GM23338 (cell line): ENCODE measurements at places on chromosomes 13 and 19.
A peak's percentile ranks its signal among the peaks of the same experiment; 100 is the strongest.

DNA sequence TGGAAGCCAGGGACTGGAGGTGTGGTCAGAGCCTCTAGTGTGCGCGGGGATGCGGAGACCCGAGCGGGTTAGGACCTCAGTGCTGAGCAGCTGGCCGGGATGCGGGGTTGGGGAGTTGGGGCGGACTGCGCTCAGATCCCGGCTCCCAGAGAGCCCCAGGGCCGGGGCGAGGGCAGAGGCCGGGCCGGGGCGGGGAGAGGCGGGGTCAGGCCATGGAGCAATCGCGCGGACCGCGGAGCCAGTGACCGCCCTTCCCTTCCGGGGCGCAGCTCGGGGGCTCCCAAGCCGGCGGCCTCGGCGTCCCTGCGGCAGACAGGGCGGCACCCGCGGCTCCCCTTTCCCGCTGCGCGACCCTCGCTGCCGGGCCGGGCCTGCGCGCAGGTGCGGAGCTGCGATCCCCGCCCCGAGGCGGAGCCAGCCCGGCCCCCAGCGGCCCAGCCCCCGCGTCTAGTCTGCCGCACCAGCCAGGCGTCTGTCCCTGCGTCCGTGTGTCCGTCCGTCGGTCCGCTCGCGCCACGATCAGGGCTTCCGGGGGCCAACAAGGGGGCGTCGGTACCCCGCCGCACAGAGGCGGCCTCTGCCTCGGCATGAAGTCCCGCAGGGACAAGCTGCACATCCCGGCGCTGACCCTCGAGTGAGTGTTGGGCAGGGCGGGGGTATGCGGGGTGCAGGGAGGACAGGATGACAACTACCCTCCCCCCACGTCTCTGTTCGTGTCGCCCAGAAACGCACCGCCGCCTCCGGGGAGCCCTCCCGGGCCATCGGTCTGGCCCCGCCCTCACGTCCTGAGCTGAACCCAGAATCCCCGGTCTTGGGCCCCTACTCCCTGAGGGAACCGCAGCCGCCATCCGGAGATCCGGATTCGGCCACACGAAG, 12.4 kb downstream of the MAST3 start:
- DNase-seq: peak; percentile 71

DNA sequence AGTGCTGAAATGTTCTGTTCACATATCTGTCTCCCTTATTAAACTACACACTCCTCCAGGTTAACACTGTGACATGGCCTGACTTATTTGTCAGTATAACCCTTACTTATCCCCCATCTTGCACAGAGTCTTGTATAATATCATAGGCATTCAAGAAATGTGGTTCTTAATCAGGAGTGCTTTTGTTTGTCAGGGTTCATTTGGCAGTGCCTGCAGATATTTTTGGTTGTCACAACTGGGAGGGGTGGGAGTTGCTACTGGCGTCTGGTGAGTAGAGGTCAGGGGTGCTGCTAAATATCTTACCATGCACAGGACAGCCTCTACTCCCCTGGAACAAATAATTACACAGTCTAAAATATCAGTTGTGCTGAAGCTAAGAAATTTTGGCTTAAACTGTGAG, 20.4 kb upstream of the OBI1 start:
- no peak for DNase-seq

DNA sequence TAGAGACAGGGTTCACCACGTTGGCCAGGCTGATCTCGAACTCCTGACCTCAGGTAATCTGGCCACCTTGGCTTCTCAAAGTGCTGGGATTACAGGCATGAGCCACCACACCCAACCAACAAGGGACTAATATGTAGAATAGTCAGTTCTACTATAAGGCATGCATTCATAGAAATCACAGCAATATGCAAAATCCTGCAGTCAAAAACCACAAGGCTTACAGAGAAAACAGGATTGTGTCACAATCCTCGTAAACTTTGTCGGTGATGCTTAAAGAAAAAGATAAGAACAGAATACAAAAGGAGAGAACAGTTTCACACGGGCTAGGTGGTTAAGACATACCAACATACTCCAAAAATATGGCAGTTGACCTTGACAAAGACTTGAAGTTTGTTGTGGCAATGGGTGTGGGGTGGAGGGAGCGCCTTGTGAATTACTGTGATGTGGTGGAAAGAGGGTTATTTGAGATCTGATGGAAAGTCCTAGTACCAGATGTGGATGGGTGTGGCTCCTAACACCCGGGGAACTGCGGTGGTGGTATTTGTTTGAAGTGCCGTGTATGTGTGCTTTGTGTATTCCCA, 12.4 kb downstream of the NOSIP start:
- no peak for DNase-seq

GRCh38 chr13:44399074-44399473, 25.4 kb downstream of the SERP2 start:
- no peak for DNase-seq

GRCh38 chr19:53915000-53915399, 5.9 kb downstream of the CACNG7 start:
- peak; percentile 85 for DNase-seq

DNA sequence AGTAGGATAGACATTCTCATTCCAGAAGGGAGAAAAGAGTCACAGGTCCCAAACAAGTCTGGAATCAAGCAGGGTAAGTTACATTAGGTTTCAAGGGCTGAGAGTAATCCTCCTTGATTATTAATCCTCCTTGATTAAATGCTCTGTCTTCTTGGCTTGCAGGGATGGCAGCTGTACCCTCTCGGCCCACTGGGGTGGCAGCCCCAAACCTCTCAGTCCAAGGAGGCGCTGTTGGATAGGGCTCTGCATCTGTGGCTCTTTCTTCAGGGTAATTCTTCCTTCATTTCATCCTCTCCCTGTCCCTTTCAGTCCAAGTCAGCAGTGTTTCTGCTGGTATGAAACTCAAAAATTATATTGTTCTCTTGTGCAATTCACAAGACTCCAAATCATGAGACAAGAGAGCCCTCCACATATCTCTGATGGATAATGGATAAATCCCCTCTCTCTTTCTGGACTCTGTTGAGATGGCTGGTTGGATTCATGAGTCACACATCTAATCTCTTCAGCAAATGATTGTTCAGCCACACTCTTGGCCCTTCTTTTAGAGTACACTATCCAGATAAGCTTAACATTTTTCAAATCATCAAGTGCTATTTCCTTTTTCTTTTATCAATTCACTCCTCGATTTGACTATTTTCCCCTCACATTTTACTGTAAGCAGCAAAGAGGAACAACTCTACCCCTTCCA, 323.7 kb upstream of the HTR2A start:
- DNase-seq: peak; percentile 17

DNA sequence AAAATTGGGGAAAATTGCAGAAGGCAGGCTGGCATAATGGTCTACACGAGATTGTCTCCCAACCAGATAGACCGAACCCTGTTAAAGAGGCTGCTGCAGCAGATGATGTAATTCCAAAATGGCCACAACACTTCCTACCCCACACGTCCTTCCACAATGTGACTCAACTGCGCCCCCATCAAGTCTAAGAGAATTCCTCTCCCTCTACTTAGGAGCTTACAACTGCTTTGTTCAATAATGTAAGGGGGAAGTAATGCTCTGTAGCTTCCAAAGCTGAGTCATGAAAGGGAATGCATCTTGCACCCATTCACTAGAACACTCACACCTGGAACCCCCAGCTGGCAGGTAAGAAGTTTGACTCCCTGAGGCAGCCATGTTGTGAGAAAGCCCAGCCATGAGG, 117.8 kb upstream of the IRS2 start:
- peak; percentile 67 for DNase-seq

DNA sequence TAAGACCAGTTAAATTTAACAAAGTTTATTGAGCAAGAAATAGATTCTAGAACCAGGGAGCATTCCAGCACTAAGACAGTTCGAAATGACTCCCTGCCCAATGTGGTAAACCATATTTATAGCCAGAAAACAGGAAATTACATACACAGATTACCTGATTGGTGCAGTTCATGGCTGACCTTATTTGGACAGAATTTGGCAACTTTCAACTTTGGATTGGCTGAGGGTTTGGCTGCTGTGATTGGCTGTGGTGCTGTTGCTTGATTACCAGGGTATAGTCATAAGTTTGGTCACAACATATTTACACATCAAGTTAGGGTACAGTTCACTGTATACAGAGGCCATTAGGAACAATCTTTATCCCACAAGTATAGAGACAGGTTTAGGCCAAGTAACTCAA, 984.8 kb upstream of the MIR17HG start:
- DNase-seq: no peak

GRCh38 chr19:5436106-5436947, 18.9 kb upstream of the ZNRF4 start:
- DNase-seq: peak; percentile 96

GRCh38 chr19:32599736-32600157, 18.8 kb downstream of the PDCD5 start:
- DNase-seq: peak; percentile 75

DNA sequence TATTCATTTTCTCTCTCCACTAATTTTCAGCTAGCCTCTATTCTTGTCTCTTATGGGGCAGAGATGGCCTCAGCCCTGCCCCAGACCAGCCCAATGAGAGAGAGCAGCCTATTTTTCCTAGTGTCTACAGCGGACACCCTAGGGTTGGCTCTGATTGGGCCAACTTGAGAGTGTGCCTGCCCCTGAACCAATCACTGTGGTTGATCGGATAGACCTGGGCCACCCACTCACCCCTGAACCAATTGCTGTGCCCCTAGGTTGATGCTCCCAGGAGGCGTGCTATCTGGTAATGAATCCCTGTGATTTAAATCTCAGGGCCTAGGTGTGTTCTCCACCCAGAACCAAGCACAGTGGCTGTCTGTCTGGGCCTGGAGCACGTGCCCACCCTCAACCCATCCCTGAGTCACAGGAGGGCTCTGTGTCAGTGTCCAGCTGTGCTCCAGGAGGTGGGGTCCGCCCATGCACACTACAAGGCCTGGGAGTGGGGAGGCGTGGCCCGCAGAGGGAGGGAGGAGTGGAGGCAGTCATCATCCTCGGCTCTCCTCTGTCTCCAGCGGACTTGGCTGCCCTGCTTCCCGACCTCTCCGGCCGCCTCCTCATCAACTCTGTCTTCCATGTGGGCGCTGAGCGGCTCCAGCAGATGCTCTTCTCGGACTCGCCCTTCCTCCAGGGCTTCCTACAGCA, 14.9 kb upstream of the SCN1B start:
- no peak for DNase-seq
